Effector memory CD8-positive, alpha-beta T cell (primary cell): ENCODE measurements at places on chromosomes 3 and 15.

GRCh38 chr15:77966540-77967234, 110.8 kb downstream of the TBC1D2B start:
- H3K4me1 ChIP-seq: no peaks in the 10 kb centered on the region
- no peak overlapping the region for H3K4me3 ChIP-seq
- H3K36me3 ChIP-seq: no peaks in the 10 kb centered on the region

- peaks cover 6% of the 10 kb centered on the region for H3K36me3 ChIP-seq
- no peak for DNase-seq
- H3K27me3 ChIP-seq: no peaks in the 10 kb centered on the region
- H3K4me3 ChIP-seq: no peak overlapping the region
- no peaks in the 10 kb centered on the region for H3K4me1 ChIP-seq
Observed at GRCh38 chr15:33533197-33533596, 222.4 kb downstream of the RYR3 start.

DNA sequence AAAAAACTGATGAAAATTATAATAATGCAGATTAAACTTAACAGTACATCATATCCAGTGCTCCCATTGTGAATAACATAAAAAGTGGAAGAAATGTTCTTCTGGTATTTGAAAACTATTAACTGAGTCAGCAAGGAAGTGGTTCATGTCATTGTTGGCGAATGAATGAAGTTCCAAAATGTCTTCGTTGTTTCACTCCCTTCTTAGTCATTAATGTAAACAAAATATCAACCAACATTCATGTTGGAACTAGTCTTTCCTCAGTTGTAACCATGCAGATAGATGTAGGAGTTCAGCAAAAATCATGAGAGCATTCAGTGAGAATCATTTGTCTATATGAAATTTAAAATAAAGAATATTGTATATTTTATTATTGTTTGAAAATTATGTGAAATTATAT, 44.1 kb upstream of the ICE2 start:
- no peaks in the 10 kb centered on the region for H3K27me3 ChIP-seq
- peaks cover 61% of the 10 kb centered on the region for H3K4me1 ChIP-seq
- no peak overlapping the region for H3K4me3 ChIP-seq
- peak overlapping the region; percentile 36 for H3K27ac ChIP-seq

GRCh38 chr15:39250460-39251186, 330.3 kb upstream of the THBS1 start:
- no peaks in the 10 kb centered on the region for H3K36me3 ChIP-seq
- H3K27ac ChIP-seq: no peak overlapping the region
- peaks cover 46% of the 10 kb centered on the region for H3K27me3 ChIP-seq
- no peak overlapping the region for H3K4me3 ChIP-seq

- H3K27me3 ChIP-seq: no peaks in the 10 kb centered on the region
- H3K4me1 ChIP-seq: peaks cover 20% of the 10 kb centered on the region
- peaks cover 6% of the 10 kb centered on the region for H3K36me3 ChIP-seq
- H3K4me3 ChIP-seq: no peak overlapping the region
Observed at GRCh38 chr3:108227131-108227530, 4.9 kb upstream of the IFT57 start.

- H3K27me3 ChIP-seq: no peaks in the 10 kb centered on the region
- H3K4me1 ChIP-seq: no peaks in the 10 kb centered on the region
- no peak overlapping the region for H3K4me3 ChIP-seq
- H3K36me3 ChIP-seq: no peaks in the 10 kb centered on the region
- DNase-seq: no peak
Observed at GRCh38 chr3:99128235-99128634, 226.7 kb upstream of the DCBLD2 start.

DNA sequence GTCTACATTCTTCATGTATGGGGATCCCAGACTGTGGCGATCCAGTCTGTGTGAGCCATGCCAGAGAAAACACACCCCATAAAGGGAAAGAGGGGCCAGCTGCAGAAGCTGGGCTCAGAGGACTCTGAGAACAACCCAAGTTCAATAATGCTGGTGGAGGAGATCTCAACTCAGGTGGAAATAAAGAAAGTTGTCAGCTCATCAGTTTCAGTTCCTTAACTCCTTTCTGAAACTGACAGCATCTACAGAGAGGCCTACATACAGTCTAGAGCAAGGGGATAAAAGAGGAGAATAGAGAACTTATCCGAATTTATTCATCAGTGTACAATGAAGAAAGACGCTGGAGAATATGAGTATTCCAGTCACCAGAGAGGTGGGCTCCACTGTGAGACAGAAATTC, 77.0 kb downstream of the NTRK3 start:
- H3K27me3 ChIP-seq: peaks cover 41% of the 10 kb centered on the region
- H3K36me3 ChIP-seq: no peaks in the 10 kb centered on the region
- H3K4me3 ChIP-seq: no peak overlapping the region
- H3K27ac ChIP-seq: no peak overlapping the region
- DNase-seq: no peak

- H3K27me3 ChIP-seq: no peaks in the 10 kb centered on the region
- H3K27ac ChIP-seq: no peak overlapping the region
- DNase-seq: no peak
- H3K36me3 ChIP-seq: no peaks in the 10 kb centered on the region
- no peak overlapping the region for H3K4me3 ChIP-seq
Observed at GRCh38 chr15:29773000-29773399, 49.3 kb downstream of the TJP1 start.

GRCh38 chr3:187968883-187969580, 184.9 kb upstream of the LPP start:
- peaks cover 2% of the 10 kb centered on the region for H3K4me1 ChIP-seq
- peaks cover 2% of the 10 kb centered on the region for H3K36me3 ChIP-seq
- H3K27ac ChIP-seq: no peak overlapping the region

DNA sequence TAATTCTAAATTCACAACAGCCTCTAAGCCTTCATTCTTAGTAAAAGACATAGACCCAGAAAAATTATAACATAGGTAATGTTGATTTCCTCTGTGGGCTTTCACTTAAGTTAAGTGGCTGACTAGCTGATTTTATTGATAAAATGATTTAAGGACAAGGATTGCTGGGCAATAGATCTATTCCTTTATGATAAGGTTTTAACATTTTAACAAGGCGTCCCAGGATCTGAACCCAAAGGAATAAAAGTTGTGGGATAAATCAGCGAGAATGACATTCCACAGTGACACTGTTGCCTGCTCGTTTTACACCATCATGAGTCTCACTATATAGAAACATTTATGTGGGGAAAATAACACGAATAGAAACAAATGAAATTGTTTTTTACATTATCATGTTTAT, 1151.0 kb downstream of the ZPLD1 start:
- H3K4me3 ChIP-seq: no peak overlapping the region
- H3K27ac ChIP-seq: no peak overlapping the region
- no peaks in the 10 kb centered on the region for H3K27me3 ChIP-seq
- H3K4me1 ChIP-seq: no peaks in the 10 kb centered on the region
- no peak for DNase-seq

DNA sequence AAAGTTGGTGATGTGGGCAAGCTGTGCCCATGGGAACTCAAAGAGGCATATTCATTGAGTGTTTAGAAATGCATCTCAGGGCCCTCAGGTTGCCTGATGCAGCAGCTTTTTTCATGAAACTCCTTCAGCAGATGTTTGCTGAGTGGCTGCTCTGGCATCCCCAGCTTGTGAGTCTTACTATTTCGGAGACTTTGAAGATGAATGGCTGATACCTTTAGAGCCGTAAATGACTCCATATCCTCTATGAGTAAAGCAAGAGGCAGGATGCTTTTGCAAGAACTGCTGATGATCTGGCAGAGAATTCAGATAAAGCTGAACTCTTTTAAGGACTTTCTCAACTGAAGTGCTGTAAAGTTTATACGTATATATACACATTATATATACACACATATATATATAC, 384.3 kb downstream of the CACNA2D3 start:
- no peak for DNase-seq
- H3K27ac ChIP-seq: no peak overlapping the region
- no peaks in the 10 kb centered on the region for H3K36me3 ChIP-seq

DNA sequence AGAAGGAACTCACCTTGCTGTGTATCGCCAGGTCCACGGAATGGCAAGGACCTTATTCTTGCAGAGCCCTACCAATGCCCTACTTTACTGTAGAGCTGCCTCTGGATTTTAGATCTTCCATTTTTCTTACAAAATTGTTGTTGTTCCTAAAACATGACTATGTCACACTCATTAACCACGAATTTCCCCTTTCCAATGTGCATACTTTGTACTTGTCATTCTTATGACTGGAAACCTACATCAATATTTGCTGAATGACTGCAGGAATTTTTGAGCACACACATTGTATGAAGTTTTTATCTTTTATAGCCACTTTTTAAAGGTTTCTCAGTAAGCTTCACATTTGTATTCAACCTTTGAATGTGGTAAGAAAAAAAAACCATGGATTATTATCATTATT, 35.9 kb upstream of the CMSS1 start:
- no peak for DNase-seq
- no peak overlapping the region for H3K4me3 ChIP-seq
- peaks cover 40% of the 10 kb centered on the region for H3K27me3 ChIP-seq

GRCh38 chr3:105811518-105812193, 57.2 kb downstream of the CBLB start:
- H3K27me3 ChIP-seq: no peaks in the 10 kb centered on the region
- no peak for DNase-seq
- peak overlapping the region; percentile 39 for H3K27ac ChIP-seq

DNA sequence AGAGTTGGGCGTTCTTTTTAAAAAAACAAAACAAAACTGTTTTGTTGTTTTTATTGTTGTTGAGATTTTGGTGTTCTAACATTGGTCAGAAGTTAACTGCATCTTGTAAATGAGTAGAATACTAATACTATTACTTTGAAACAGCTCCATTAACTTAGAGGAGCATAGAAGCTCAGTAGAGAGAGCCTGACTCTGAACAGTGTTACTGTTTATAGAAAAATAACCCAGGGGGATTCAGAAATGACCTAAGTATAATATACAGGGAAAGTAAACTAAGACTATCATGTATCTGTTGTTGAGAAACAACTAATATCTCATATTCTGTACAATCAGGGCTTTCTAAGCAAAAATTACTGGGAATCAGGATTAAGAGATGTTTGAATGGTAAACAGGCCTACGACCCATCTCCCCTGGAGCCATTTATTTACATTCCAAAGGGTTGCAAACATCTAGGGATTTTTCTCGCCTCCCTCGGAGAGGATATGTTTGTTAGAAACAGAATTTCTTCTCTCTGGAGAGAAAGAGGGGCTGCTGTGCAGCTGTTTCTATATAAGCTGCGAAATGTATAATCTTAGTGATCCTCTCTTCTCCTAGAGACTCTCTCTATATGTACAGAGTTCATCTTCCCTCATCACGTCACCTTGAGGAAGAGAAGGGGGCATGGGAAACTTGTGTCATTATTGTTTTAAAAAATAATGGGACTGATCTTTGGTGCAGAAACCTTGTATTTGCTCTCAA, 827.5 kb upstream of the DPPA4 start:
- H3K27ac ChIP-seq: no peak overlapping the region
- H3K4me1 ChIP-seq: peaks cover 5% of the 10 kb centered on the region
- no peak for DNase-seq
- H3K27me3 ChIP-seq: no peaks in the 10 kb centered on the region
- H3K36me3 ChIP-seq: no peaks in the 10 kb centered on the region
- H3K4me3 ChIP-seq: no peak overlapping the region

- no peaks in the 10 kb centered on the region for H3K27me3 ChIP-seq
- DNase-seq: no peak
- H3K36me3 ChIP-seq: no peaks in the 10 kb centered on the region
- no peak overlapping the region for H3K4me3 ChIP-seq
Observed at GRCh38 chr3:59998058-59998457, 948.2 kb upstream of the CFAP20DC start.

DNA sequence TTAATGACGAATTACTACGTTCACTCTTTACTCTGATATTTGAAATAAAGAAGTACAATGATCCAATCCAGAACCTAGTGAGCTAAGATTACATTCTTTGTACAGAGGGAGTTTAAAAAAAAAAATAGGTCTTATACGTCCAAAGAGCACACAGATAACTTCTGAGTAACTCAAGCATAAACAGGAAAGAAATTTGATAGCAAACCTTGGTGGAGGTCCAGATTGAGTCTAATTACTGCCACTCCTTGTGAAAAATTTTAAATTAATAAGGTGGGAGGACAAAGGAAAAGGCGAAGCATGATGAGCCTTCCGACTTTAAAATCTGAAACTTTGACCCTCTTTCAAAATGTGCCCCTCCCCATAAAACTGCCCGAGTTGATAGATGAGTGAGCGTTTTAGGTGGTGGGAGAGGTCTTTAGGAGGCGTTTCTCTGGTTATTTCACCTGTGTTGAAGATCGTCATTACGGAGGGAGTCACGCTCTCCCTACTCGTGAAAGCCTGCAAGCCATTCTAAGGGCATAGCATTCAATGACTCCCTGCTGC, 127.0 kb upstream of the ROBO2 start:
- H3K27ac ChIP-seq: no peak overlapping the region
- DNase-seq: no peak
- H3K27me3 ChIP-seq: no peaks in the 10 kb centered on the region
- H3K36me3 ChIP-seq: no peaks in the 10 kb centered on the region
- H3K4me1 ChIP-seq: no peaks in the 10 kb centered on the region
